Activated T-helper 2 cell treated with anti-CD3 and anti-CD28 coated beads, Interferon-gamma antibody, Interleukin-2, Interleukin-4, amounts not matched to agents 10 μg/mL and 5 μg/mL and 100 μg/mL, durations not matched to agents 14 hours and 24 hours and 36 hours (primary cell): ENCODE measurements at places on chromosomes 5 and 9. TPM values are rescaled to one million over a fixed set of nuclear protein-coding genes. Genes with fewer than 3 reads are reported as not detected.

- DNase-seq = no peak
These were observed 431.6 kb downstream of the PRR16 start for GRCh38 chr5:120895660-120896059.

DNA sequence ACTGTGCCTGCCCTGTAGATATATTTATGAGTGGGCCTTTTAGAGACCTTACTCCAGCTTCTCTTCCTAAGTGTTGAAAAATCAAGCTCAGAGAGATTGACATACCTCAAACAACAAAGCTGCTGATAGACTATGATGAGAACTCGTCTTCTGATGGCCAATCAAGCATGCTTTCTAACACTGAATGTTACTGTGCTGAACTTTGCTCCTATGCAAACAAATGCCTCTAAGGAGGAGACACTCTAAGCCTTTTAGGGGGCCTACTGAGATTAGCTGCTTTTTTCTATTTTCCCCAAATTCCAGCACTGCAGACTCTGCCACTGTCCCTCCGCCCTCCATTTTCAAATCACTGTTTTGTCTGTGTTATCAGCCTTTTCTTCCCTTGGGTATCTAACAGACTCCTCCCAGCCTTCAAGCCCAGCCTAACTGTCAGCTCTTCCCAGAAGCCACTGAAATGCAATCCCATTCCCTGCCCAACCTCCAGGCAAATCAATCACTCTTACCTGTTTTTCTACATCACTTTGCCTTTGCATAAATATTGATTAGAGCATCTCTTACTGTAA, 39.5 kb downstream of the TXNDC8 start:
- DNase-seq = no peak

GRCh38 chr5:44681906-44682305, 126.8 kb upstream of the MRPS30 start:
- no peak for DNase-seq

GRCh38 chr5:89948977-89949376, 460.6 kb downstream of the CETN3 start:
- DNase-seq = no peak

- DNase-seq = no peak
These were observed 470.4 kb downstream of the ZSWIM6 start for GRCh38 chr5:61802456-61802855.

CCDC180 gene
- total RNA-seq = 3.4 and 3.5 TPM in 2 replicates
